Esophagus squamous epithelium (tissue), 5 donors: ENCODE measurements at places on chromosomes 4 and X.

DNA sequence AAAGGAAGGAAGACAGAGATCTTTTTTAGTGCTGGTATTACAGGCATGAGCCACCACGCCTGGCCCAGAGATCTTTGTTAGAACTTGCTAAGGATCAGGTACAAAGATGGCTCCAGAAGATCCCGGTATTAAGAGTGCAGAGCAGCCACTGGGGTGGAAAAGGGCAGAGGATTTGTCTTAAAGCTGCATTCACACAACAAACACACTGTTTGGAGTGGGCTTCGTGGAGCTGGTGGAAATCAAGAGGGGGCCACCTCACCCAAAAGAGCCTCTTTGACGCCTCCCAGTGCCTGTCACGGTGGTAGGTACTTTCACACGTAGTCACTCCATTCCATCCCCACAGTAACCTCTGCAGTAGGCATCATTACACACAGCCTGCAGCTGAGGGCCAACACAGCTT is 13.3 kb downstream of the HELT start:
- no peak for DNase-seq

DNA sequence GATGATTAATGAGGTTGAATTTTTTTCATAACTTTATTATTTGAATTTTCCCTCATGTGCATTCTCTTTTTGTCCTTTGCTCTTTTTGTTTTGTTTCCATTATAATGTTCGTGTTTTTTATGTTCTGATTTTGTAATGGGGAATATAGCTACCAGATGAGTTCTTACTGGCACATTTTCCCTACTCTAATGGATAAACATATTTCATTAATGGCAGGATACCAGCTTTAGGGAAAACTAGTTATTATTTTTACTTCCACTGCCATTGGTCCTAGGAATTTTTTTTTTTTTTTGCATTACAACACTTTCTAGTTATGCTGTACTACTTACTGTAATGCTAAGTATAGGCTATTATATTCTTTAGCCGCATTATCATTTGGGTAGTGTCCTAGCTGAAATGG is 286.3 kb downstream of the SPRY1 start:
- no peak for DNase-seq

- DNase-seq, result no peak
These were observed 345 bp downstream of the SLC6A8 start for GRCh38 chrX:153688071-153688470.

- DNase-seq, result no peak
These were observed 299.1 kb upstream of the BMP3 start for GRCh38 chr4:80731436-80731835.

DNA sequence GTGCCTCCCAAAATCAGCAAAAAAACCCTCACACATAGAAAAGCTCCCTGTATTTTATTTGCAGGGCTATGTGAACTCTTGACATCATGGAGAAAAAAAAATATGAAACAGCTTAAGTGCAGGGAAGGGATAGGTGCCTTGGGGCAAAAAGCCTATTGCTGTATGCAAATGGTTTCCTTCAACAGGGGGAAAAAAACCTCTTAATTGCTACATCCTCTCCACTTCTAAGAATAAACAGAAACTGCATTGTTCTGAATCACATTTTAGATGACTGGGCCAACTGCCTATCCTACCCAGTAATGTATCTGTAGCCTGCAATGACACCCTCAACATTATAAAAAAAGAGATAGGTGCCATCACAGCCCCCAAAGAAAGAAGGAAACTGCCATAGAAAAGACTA is 229.4 kb upstream of the GALNTL6 start:
- no peak for DNase-seq
